ENCODE measurements at places on chromosomes 5 and 9.

- DNase-seq = peak; percentile 30
These were observed 151.3 kb downstream of the GAS1 start for GRCh38 chr9:86795823-86796553.

DNA sequence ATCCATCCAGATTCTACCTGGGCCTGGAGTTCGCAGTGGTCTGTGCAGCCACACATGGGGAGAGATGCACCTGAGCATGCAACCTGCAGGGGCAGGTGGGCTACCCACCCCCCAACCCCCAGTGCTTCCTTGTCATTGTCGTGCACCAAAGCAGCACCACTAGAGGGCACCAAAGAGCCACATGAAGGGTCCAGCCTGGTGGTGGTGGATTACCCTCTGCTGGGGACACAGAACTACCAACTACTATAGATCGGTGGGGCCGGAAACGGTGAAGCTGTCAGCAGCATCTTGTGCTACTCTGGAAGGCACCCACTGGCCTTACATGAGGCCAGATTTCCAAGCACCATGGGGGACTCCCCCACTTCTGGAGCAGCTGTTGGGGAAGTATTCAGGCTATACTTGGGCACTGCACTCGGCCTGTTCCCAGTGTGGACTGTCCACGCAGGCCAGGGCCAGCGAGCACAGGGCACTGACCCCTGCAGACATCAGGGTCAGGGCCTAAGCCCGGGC lies 60.2 kb upstream of the TBC1D2 start:
- peak; percentile 61 for DNase-seq

- no peak for DNase-seq
These were observed 65.9 kb downstream of the DMXL1 start for GRCh38 chr5:119136666-119137318.

DNA sequence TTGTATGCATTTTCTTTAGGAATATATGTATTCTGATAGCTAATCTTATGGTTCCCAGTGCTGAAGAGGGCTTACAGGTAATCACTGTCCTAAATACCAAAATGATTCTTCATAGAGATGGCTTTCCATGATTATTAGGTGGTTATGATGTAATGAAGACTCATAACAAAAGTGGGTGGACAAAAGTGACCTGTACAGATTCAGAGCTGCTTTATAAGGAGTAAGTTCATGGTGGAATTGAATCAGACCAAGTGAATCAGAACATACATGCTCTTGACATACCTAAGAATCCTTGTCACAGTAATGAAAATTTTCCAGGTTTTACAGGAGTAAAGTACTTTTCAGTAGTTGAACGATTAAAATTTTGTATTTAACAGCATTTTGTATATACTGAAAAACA lies 105.6 kb downstream of the NIPBL start:
- DNase-seq = no peak

GRCh38 chr9:106976772-106977171 lies 113.8 kb downstream of the ZNF462 start:
- no peak for DNase-seq

DNA sequence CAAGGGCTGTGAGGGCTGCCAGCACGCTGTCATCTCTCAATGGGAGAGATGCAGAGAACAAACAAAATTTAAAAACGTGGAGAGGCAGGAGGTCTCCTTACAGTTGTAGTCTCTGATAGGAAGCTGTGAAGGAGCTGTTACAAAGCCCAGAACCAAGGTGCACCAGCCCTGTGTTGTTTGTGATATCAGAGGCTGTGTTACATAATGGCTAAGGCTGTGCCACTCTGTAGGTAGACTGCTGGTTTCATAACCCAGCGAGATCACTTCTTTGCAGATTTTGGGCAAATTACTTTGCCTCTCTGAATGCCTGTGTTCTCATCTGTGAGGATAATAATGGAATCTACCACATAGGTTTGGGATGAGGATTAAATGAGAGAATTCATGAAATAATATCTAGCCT lies 1480.7 kb upstream of the WWC1 start:
- DNase-seq = no peak

GRCh38 chr5:136082390-136083193 lies 50.1 kb upstream of the SMAD5 start:
- DNase-seq = peak; percentile 59

All from HFF-Myc (cell line).